ENCODE measurements at places on chromosomes 5 and 9. TPM values are rescaled to one million over a fixed set of nuclear protein-coding genes. Genes with fewer than 3 reads are reported as not detected.

INSL4 gene
- not detected for polyA plus RNA-seq

GRCh38 chr5:149584121-149584520, 2.8 kb downstream of the ARHGEF37 start:
- no peak for DNase-seq

DNA sequence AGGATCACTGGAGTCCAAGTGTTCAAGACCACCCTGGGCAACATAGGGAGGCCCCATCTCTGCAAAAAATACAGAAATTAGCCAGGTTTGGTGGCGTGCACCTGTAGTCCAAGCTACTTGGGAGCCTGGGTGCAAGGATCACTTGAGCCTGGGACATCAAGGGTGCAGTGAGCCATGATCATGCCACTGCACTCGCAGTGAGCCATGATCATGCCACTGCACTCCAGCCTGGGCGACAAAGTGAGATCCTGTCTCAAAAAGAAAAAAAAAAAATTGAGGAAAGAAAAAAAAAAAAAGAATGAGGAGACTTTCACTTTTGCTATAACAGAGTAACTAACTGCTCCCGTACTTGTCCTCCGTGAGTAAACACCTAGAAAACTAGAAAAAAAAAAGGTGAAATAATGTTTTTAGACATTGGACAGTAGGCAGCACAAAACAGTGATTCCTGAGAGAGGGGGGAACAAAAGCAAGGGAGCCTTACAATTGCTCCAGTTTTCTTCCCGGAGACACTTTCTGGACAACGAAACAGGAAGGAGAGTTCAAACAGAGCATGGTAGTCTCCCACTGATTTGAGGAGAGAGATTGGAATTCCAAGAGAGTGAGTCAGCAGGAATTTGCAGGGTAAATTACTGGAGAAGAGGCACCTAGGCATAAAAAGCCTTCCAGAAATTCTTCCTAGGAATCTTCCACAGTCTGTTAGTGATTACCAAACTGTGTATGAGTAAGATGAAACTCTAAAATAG, 6.9 kb upstream of the ZBTB5 start:
- no peak for DNase-seq

- no peak for DNase-seq
Measured at GRCh38 chr9:117771136-117771535, 66.9 kb downstream of the TLR4 start.

DNA sequence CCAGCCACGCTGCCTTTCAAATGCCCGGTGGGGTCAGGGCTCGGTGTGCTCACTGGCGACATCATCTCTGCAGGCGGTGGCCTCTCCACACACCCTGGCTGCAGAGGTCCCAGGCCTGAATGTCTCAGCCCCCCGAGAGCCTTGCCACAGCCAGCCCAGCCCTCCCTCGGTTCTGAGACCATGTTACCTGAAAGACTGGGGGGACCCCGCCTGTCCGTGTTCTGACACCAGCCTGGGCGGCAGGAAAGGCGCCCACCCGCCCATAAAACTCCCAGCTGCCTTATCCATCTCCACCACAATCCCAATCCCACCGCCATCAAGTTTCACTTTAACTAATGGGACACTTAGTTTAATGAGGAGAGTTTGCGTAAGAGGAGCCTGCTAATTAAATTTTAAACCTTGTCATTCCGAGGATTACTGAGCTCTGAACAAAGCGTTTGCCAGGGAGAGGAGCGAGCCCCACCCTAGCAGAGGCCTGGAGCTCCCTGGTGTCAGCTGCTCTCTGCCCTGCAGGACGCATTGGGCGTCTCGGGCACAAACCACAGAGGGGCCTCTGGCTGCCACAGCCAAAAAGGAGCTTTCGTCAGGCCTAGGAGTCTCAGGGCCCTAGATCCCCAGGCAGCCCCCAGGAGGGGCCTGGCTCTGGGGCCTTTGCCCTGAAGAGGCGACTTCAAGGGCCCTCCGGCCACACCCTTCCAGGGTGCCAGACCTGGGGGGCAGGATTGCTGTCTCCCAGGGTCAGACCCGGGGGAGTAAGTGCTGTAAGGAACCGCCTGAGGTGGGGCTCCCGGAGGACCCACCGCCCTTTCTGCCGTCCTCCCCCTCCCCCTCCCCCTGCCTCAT, 15.3 kb downstream of the LHX3 start:
- peak; percentile 41 for DNase-seq

PPP3R2 gene
- polyA plus RNA-seq, result not detected

- no peak for DNase-seq
Measured at GRCh38 chr5:35904443-35905132, 33.8 kb downstream of the CAPSL start.

LHX6 gene
- 2.9 TPM for polyA plus RNA-seq

DNA sequence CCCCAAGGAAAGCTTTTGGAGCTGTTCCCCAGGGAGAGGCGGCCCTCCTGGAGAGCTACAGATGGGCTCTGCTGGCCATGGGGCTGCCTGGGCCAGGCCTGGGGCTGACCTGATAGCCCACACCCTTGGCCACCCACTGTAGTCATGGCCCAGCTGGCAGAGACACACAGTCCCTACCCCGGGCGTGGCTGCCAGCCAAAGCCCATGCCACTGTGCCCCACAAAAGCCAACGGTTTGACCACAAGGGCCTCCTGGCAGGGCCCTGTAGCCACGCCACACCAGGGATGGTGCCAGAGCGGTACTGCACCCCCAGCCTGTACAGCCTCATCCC, 15.2 kb downstream of the NACC2 start:
- DNase-seq, result peak; percentile 60

GRCh38 chr5:90015584-90016018, 394.0 kb downstream of the CETN3 start:
- no peak for DNase-seq

DNA sequence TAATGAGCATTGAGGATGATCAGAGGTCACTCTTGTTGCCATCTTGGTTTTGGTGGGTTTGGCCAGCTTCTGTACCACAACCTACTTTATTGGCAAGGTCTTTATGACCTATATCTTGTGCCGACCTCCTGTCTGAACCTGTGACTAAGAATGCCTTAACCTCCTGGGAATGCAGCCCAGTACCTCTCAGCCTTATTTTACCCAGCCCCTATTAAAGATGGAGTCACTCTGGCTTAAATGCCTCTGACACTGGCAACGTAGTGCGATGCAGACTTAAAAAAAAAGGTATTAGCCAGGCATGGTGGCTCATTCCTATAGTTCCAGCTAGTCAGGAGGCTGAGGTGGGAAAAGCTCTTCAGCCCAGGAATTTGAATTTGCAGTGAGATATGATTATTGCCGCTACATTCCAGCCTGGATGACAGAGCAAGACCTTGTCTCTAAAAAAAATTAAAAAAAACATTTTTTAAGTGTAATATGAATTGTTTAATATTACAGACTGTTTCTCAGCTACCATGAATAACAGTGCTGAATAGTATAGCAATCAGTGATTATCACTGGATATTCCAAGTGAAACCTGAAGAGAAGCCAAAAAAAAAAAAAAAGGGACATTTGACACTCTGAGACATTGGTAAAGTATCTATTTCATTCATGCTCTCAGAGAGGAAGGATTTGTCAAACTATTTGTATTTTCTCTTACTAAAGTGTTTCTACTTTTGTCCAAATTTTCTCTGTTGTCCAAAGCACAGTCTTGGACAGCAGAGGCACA, 18.3 kb upstream of the STOM start:
- no peak for DNase-seq

- peak; percentile 48 for DNase-seq
Measured at GRCh38 chr5:40676613-40677343, 2.9 kb upstream of the PTGER4 start.

RORB gene
- 0.54 TPM for polyA plus RNA-seq

NIPAL4 gene
- polyA plus RNA-seq, result 0.16 TPM

RLN2 gene
- polyA plus RNA-seq, result 0.59 TPM

TXNDC8 gene
- not detected for polyA plus RNA-seq
